ENCODE measurements at places on chromosomes 1 and 21.

- no peak for DNase-seq
These were observed 1.9 kb downstream of the CASQ1 start for GRCh38 chr1:160192234-160192633.

DNA sequence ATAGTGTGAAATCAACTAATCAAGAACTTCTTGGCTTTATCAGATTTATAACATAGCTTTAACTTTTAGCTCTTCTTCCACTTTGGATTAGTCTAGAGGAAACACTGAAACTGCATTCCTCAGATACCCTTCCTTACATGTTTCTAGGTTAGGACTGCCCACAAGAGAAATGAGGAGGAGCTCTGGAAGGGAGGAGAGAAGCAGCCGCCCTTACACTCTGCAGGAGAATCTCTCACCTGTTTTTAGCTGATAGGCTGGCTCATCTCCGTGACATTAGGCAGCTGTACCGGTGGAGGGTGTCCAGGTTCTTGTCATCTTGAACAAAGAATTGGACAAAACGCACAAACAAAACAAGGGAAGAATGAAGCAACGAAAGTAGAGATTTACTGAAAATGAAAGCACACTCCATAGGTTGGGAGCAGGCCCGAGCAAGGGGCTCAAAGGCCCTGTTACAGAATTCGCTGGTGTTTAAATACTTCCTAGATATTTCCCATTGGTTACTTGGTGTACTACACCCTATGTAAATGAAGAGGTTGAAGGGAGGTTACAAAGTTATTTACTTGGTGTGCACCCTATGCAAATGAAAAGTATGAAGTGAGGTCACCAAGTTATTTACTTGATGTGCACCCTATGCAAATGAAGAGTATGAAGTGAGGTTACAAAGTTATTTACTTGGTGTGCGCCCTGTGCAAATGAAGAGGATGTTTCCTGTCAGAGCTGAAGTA lies 524.9 kb upstream of the CHRM3 start:
- no peak for DNase-seq

GRCh38 chr1:57279909-57280666 lies 143.8 kb downstream of the DAB1 start:
- no peak for DNase-seq

DNA sequence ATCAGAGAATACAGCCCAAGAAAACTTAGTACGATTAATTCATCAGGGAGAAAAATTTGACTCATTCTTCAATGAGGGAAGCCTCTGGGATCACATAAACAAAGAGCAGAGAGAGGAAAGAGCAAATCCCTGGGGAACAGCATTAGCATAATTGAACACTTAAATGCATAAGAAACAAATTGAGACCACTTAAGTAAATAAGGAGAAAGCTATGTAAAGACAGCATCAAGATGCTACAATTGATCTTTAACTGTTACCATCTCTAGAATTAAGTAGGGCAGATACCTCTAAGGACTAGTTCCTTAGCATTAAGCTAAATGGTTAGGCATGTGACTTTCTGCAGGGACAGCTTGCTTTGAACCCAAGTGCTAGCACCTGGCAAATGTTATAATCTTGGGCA lies 265.1 kb upstream of the NEGR1 start:
- no peak for DNase-seq

GRCh38 chr1:201665036-201665435 lies 126.1 kb downstream of the NAV1 start:
- no peak for DNase-seq

DNA sequence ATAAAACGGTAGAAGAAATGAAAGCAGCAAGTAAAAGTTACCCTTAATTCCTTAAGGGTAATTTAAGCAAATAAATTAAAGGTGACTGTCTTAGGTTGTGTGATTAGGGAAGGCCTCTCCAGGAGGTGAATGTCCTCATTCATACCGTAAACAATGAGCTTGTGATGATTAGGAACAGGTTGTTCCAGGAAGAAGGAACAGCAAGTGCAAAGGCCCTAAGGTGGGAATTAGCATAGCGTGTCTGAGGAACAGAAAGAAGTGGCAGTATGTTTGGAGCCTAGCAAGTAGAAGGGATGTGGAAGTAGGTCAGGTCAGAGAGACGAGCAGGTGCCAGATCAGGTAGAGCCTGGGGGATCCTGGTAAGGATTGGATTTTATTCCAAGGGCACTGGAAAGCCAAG lies 5.6 kb downstream of the AK4 start:
- no peak for DNase-seq

DNA sequence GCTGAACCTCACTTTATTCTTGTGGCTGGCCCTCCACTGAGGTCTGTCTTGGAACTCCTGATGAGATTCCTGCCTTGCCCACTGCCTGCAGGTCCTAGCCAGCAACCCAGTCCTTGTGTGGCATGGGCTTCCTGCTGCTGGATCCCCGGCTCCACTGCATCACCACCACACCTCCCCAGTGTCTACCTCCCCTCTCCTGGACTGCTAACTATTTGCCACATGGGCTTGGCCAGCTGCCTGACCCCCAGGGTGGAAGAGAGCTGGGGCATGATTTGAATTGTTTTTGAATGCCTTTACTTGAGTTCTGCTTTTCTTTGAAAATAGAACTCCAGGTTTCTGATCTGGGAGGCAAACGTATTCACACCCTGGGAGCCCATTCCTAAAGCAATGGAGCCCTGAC lies 41.2 kb downstream of the SPAG17 start:
- DNase-seq, result no peak

DNA sequence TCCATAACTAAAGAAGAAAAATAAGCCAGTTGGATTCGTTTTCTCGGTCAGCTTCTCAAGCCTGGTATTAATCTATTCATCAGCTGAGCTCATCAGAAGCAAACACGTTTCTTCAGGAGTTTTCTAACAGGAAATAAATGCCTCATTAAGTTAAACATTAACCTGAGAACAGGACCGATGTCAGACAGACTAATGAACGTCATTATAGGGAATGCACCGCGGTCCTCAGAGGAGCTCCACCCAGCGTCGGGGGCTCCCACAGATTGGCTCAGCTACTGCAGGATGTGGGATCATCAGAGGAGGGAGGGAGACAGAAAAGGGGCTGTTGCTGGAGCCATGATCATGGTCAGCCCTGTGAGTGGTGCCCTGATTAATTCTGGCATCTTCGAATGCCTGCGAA lies 615.4 kb downstream of the PTPRU start:
- no peak for DNase-seq

DNA sequence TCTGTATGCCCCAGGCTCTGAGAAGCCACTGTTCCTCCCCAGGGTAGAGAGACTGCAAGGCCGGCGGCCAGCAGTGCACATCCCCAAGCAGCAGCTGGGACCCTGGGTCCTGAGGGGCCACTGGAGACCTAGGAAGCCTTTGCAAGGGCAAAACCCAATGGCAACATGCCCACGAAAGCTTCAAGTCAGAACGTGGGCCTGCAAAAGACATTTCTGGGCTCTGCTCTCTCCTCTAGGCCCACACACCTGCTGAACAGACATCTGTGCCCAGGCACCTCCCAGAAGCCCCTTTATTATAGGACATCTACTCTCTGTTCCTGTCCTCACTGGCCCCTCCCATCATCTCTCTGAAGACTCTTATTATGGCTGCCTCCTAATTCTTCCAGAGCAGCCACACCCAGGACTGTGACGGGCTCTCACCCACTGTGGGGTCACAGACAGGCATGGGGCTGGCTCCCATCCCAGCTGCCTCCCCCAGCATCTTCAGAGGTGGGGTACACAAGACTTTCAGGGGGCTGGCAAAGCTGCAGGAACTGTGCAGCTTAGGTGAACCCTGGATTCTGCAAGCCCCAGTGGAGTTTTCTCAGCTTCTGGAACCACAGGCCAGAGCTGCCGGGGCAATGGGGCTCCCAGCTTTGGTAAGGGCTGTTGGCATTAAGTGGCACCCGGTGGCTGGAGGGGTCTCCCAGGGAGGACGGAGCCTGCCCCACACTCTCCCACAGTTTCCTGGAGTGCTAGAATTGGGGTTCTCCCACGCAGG lies 12.6 kb downstream of the TRIM11 start:
- DNase-seq, result no peak

- no peak for DNase-seq
These were observed 26.3 kb upstream of the BCAR3 start for GRCh38 chr1:93707956-93708355.

GRCh38 chr1:94672001-94672400 lies 130.4 kb upstream of the F3 start:
- no peak for DNase-seq

GRCh38 chr21:27450216-27450615 lies 483.3 kb upstream of the ADAMTS5 start:
- DNase-seq, result no peak
